ENCODE measurements at places on chromosomes 2 and 18.

DNA sequence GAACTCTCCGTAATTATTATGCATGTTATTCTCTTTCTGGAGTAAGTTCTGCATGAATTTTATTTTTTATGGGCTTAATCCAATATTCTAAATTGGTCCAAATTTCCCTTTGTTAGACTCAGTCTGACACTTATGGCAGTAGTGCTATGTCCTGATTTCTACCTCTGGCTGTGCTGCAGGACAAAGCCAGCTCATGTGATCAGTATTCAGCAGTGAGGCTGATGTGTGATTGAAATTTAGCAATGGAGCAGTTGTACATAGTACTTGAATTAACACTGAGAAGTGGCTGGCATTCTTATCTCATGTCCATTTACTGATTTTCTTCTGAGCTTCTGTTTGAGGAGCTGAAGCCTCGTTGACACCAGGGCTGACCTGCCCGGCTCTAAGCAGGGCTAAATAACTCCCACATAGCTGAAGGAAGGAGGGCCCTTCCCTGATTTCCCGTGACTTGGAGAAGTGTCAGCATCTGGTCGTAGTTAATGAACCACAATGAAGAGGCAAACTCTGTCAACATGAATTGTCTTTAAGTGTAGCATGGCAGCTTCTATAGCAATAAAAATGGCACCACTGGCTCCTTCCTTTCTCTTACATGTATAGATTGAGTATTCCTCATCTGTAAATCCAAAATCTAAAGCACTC, 159.0 kb upstream of the RASGRP3 start:
- DNase-seq = no peak

DNA sequence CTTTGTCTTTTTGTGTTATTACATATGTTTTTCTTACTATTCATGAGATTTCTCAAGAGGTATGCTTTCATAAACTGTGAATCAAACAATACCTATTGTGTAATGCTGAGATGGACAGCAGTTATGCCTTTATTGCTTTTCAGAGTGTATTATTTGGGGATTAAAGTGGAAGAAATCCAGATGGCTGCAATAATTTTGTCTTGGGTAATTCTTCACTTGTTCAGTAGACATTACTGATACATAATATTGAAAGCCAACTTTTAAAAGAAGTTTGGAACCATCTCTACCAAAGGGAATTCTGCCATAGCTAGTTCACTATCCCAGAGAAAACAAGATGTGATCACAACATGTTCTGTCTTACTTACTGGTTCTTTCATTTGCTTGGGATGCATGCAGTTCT, 253.4 kb upstream of the ZSWIM2 start:
- DNase-seq = no peak

GRCh38 chr2:240994171-240994896, 4.1 kb upstream of the SNED1 start:
- no peak for DNase-seq

DNA sequence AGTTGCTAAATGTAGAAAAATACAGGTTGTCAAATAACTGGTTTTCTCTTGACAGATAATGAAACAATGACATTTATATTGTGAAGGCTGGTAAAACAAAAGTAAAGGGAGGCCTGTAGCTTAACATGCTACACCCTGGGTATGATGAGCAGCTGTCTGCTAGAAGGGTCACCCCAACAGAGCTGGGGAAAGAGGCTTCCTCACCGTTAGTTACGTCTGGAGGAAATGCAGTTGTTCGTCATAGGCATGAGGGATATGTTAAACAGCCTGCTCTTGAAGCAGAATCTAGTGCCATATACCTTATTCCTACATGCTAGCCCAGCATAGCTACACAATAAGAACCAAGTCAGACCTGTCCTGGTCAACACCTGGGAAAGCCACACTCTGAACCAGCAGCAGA, 49.9 kb downstream of the LPIN2 start:
- no peak for DNase-seq

DNA sequence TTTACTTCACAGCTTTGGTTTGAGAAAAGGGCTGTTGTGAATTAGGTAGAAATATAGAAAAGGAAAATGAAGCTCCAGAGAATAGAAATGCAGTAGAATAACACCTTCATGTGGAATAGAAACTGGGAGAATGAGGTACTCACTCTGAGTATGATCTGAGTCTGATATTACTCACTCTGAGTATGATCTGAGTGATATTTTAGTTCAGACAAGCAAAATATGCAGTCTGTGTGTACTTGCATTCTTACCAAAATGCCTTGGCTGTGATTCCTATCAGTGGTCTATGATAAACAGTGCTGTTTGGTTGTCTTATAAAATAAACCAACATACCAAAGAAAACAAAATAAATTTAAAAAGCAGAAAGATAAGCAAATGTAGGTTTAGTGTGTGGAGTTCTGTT, 487.6 kb downstream of the THSD7B start:
- DNase-seq = no peak

GRCh38 chr2:39523308-39524044, 86.4 kb upstream of the MAP4K3 start:
- DNase-seq = no peak

- peak; percentile 49 for DNase-seq
These were observed 41.0 kb downstream of the LPIN2 start for GRCh38 chr18:2971741-2972552.

DNA sequence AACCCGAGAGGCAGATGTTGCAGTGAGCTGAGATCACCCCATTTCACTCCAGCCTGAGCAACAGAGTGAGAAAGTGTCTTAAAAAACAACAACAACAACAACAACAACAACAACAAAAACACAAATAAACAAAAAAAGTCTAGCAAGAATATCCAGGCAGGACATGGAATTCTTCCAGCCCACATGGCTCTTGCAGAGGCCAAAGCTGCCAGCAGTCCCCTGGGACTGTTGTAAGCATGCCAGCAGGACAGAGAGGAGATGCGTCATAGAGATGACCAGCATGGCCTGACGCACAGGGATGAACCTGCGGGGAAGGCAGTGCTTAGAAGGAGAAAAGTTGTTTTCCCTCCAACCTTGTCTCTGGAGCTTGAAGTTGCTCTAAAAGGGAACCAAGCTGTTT, 182.3 kb upstream of the PGAP1 start:
- DNase-seq = peak; percentile 70

GRCh38 chr2:220335591-220335915, 708.1 kb downstream of the SLC4A3 start:
- DNase-seq = no peak

DNA sequence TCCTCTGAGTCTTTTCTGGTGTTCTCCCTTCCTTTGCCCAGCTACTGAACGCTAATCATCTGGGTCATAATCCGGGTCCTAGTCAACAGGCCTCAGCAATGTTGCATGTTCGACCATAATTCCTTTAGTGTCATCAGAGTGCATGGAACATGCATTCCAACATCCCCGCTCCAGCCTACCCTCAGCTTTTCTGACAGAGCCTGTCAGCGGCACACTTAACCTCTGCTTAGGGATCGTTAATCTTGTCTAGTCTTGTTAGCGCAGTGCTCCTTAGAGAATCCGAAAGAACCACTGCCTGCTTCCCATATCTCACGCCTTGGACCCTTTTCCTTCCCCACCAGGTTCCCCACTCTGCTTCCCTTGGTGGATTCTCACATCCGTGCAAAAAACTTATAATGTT, 767.9 kb upstream of the ID2 start:
- no peak for DNase-seq

DNA sequence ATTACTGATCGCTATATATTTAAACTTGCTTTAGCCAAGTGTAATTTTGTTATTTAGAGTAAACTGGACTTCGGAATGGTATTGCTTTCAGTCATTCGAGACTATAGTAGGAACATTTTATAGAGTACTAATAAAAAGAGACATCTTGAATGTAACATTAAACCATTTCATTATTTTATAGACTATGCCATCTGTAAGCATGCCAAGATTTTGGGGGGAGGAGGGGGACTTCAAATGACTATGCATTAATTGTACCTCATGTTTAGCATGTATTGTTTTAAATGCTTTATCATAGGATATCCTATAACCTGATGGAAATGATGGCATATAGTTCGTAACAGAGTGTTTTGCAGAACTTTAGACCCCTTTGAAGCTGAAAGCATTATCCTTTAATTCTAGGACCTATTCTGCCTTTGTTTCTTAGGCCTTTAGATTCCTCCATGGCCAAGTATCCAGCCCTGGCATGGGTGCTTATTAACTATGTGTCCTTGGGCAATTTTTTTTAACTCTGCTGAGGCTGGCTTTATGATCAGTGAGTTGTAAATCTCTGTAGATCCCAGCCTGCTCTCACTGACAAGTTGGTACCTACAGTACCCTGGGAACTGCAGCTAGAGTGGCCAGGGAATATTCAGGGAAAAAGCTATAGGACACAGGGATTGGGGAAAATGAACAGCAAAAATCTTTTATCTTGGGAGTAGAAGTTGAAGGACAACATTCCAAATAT, 93.4 kb downstream of the PARD3B start:
- no peak for DNase-seq

- DNase-seq = no peak
These were observed 108.6 kb upstream of the FZD7 start for GRCh38 chr2:201925056-201925455.

DNA sequence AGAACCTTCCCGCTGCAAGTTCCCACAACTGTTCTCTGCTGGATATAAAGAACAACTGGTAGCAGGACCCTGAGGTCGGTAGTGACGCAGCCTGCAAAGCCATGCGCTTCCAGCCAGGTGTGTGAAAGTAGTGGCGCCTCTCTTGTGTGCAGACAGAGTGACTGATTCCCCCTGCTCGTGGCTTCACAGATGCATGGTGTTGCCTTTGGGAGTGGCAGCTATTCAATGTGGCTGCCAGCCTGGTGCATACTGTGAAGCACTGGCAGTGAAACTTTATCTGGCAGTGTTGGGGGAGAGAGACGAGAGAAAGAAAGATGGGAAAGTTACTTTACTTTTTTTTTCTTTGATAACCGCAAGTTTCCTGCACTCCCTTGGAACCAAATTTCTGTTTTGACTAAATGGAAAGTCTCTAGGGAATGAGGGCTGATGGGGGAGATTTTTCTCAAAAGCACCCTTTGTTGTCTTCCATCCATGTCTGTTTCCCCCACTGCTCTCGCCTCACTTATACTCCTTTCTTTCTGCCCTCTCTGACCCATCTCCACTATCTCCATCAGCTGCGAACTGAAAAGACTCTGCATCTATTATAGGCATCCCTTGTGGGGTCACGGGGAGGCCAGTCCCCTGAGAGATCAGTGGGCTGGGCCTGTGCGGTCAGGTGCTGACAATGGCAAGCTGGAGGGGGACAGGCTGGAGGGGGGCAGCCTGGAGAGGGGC, 90.0 kb upstream of the TNP1 start:
- no peak for DNase-seq

- DNase-seq = no peak
These were observed 78.2 kb downstream of the INPP4A start for GRCh38 chr2:98522854-98523253.

GRCh38 chr2:233022561-233022960, 9.5 kb upstream of the NGEF start:
- DNase-seq = no peak

DNA sequence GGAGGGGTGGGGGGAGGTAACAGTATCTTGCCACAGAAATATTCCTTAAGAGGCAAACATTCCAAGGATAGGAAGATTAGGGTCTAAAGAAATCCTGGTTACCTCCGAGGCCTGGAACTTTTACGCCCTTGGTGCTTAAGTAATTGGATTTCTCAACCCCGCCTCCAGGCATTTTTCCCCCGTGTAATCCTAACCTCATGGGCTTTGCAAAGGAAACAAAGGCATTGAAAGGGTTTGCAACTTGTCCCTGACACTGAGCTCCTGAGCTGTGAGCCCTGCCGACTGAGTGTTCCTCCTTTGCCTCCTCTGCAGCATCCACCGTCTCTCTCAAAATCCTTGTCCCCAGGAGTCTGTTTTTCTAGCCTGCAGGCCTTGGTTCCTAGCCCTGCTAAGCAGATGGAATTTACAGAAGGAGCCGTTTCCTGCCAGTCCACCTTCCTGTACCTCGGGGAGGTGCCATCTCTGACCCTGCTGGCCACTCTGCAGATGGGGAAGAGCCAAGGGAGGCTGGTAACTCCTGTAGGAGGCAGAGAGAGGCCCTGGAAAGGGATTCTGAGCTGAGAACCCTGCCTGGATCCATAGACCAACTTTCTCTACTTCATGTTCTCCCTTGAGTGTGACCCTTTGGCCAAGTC, 24.2 kb downstream of the TET3 start:
- DNase-seq = no peak

DNA sequence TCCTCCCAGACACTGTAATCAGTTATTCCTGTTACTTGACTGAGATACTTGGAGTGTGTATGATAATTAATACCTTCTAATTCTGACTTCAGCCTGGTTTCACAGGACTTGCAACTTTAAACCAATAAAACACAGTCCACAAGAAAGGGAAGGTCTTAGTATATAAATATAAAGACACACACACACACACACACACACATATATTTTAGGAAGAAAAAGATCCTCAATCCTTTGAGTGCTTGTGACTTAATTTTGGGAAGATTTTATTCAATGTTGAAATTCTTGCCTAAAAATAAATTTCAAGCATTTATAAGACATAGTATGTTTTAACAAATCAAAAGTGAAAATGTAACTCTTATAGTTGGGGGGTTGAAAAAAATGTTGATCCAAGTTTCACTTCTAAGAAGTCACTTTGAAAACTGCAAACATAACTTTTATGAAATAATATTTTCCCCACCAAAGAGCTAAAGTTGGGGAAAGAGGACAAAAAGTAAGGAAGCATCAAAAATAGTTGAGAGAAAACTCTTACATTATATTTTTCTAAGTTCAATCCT, 824 bp upstream of the VPS54 start:
- DNase-seq = no peak

DNA sequence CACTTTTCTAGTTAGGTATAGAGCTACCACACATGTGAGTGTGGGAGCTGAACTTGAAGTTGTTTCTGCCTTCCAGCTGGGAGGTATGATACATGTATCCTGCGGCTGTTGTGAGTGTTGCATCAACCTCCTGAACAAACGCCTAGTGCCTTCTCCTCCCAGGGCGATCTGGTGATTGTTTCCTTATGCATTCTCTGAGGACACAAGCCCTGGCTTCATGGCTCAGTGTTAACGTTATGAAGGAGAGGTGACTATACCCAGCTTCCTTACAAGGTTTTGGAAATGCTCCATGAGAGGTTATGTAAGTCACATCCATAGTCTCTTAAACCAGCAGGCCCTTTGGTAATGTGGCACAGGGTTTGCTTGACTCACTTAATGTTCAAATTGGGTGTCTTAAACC, 64.9 kb downstream of the SPRED2 start:
- DNase-seq = no peak

GRCh38 chr2:239466755-239467271, 66.0 kb upstream of the HDAC4 start:
- no peak for DNase-seq

DNA sequence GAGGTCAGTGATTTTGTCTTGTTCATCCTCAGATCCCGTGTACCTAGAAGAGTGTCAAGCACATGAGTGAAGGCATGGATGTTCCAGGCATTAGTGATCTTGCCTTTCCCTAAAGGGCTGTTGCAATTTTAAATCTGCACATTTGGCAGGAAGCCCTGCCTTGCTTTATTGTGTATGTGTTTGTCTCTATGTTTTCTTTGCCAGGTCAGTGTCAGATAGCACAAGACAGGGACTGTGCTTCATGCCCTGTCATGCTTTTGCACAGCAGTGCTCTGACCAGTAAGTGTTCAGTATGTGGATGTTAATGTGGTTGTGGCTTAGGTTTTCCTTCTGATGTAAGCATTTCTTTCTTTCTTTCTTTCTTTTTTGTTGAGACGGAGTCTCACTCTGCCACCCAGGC, 131.5 kb downstream of the RGPD3 start:
- DNase-seq = no peak

All from putamen (tissue), 1 donor.